ENCODE measurements at places on chromosomes 5 and 9.

GRCh38 chr5:172064358-172064757, 57.9 kb upstream of the FBXW11 start:
- no peak for DNase-seq

DNA sequence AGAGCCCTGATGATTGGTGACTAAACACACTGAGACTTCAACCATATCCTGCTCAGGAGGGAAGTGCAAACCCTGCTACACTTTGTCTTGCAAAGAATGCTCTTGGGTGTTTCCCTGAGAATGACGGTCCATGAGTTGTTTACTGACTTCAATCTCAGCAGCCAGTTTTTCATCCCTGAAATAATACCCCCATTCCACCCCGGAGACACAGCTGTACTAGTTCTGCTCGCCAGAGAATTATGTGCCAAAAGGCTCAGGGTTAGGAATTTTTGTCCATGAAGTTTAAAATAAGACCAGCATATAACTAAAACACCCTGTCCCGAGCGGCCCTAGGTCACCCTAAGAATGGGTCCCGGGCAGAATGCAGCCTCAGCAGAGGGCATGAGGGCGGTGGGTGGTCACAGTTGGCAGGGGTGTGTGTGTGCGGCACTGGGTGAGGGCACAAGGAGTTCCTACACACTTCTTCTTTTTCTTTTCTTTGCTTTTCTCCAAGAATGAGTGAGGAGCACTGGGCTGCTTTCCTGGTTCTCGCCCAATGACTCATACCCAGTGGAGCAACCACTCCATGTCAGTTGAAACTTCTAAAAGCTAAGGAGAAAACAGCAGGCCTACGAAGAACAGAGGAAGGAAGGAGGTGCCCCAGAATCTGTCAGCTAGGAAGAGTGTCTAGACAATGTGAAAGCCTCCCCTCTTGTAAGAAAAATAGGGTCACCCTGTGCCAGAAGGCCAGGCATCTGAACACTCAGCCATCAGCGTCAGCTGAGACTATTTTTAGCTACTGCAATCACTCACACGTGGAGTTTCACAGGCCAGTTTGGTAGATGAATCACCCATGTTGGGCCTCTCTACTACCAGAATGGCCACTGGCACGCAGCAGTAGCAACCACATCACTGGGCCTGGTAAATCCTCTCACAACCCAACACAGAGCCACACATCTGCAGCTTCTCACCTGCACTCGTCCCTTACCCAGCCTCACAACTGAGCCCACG, 105.9 kb downstream of the DPYSL3 start:
- peak; percentile 96 for DNase-seq

- no peak for DNase-seq
Measured at GRCh38 chr5:30279237-30279636, 914.2 kb upstream of the CDH6 start.

- DNase-seq: no peak
Measured at GRCh38 chr5:41406424-41406823, 104.0 kb downstream of the PLCXD3 start.

DNA sequence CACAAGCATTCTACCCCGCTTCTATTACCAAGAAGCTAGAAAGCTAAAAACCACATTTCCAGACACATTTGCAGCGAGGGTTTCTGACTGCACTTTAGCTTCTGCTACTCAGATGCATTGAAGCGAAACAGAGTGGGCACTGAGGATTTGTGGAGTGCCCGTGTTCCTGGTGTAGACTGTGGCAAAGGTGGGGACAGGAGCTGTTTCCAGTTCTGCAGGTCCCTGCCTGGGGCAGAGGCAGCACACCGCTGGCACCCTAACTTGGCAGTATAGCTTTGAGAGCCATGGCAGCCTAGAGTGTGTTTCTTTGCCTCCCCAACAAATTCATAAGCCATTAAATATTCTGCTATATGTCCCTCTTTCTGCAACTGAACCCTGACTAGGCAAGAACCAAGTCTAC, 108.6 kb upstream of the SPOCK1 start:
- DNase-seq: no peak

Data from HFFc6 (cell line).